Right atrium auricular region (tissue), 2 donors: ENCODE measurements at places on chromosomes 12 and 14. TPM values are rescaled to one million over a fixed set of nuclear protein-coding genes. Genes with fewer than 3 reads are reported as not detected.

Gene SLC7A8
- total RNA-seq = 23.7 TPM

Gene PAH
- total RNA-seq = not detected

Gene GSC
- total RNA-seq = 0.52 TPM

Gene KCNJ8
- total RNA-seq = 37.1 TPM

Gene EML1
- 28.3 TPM for total RNA-seq

Gene GPD1
- 38.7 TPM for total RNA-seq

Gene PTPRQ
- total RNA-seq = 17.6 TPM

Gene MANSC1
- 16.5 TPM for total RNA-seq

Gene IRF9
- total RNA-seq = 29.2 TPM

Gene LGR5
- 0.31 TPM for total RNA-seq

Gene GTF2H3
- total RNA-seq = 7.6 TPM

Gene DPPA3
- not detected for total RNA-seq

Gene KRT79
- total RNA-seq = not detected

Gene UNG
- 10.2 TPM for total RNA-seq

Gene AMHR2
- total RNA-seq = 0.37 TPM

Gene P2RX2
- not detected for total RNA-seq

Gene RNASE13
- total RNA-seq = not detected

Gene SCNN1A
- total RNA-seq = 18.7 TPM

Gene PLEKHD1
- total RNA-seq = not detected

Gene PPP1R36
- 0.31 TPM for total RNA-seq

Gene SMOC1
- 18.6 TPM for total RNA-seq

Gene ANKRD33
- not detected for total RNA-seq

Gene A2M
- total RNA-seq = 683 TPM

Gene ATP2A2
- total RNA-seq = 3,086 TPM

Gene KRT86
- total RNA-seq = not detected

Gene FBLN5
- total RNA-seq = 125 TPM

Gene DTX1
- total RNA-seq = 1.2 TPM

Gene CISTR
- total RNA-seq = 3.7 TPM

Gene FAM186B
- total RNA-seq = not detected

Gene AEBP2
- 15.4 TPM for total RNA-seq

Gene TSHR
- total RNA-seq = not detected

Gene PLBD1
- total RNA-seq = 21.5 TPM

Gene BICDL1
- total RNA-seq = 9.8 TPM

Gene LIN7A
- 16.2 TPM for total RNA-seq

Gene CLEC9A
- not detected for total RNA-seq

Gene SETD1B
- 6.0 TPM for total RNA-seq

Gene PLEKHG7
- not detected for total RNA-seq

Gene CLEC4E
- 3.2 TPM for total RNA-seq
